ENCODE measurements at places on chromosomes 6 and 20.

- no peak for DNase-seq
These were observed 553.0 kb upstream of the MARCKS start for GRCh38 chr6:113304116-113304515.

DNA sequence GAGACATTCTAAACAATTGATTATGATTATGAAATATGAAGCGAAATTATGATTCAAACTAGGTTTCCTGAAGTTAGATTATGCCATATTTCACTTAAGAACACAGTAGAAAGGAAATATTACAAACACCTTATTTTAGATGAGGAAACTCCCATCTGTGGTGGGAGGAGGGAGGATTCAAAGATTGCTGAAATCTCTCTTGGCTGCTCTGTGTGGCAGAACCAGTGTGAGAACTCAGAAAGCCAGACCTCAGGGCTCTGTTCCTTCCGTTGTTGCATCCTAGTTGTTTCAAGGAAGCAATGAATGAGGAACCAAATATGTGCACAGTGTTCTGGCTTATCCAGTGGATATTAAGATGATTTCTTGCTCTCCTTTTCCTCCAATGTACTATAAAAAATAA is 2.1 kb downstream of the TAAR5 start:
- DNase-seq, result no peak

DNA sequence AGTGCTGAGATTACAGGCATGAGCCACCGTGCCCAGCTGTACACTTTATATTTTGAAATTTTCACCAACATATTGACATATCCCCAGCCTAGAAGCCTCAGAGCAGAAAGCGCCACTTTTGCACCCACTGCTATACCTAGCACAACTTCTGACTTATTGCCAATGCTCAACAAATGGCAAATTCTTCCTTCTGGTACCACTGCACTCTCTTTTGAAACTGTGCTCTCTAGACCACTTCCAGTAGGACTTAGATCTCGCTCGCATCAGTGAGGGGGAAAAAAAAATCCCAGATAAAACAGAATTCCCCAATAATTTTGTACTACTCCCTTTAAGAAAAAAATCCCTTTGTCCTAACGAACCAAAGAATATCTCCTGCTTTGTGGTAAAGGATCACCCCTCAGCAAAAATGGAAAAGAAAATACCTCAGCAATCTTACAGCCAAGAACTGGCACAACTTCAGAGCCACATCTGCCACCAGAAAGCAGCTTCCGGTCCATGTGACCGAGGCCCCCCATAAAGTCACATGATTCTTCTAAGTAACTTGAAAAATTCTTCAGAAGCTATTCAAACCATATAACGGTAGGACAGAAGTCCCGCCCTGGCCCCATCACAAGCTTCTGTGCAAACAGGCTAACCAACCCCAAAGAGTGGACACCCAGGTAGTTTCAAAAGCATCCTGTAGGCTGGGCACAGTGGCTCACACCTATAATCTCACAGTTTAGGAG is 18.5 kb upstream of the IL17F start:
- no peak for DNase-seq

DNA sequence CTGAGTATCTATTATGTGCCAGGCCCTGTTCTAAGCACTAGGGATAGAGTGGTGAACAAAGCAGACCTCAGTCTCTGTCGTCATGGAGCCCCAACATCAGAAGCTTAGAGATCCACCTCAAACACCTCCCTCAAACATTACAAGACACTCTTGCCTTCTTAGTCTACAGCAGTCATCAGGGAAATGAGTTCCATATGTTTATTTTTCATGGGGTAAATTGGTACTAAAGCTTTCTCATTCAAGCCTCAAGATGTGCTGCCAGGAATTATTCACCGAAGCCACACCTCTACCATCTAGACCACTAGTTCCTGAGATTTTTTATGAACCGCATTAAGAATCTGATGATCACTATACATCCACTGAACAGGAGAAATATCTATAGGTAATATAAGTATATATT is 59.0 kb upstream of the TFB1M start:
- DNase-seq, result no peak

GRCh38 chr6:145814035-145814500 is 527 bp downstream of the FBXO30 start:
- DNase-seq, result no peak

DNA sequence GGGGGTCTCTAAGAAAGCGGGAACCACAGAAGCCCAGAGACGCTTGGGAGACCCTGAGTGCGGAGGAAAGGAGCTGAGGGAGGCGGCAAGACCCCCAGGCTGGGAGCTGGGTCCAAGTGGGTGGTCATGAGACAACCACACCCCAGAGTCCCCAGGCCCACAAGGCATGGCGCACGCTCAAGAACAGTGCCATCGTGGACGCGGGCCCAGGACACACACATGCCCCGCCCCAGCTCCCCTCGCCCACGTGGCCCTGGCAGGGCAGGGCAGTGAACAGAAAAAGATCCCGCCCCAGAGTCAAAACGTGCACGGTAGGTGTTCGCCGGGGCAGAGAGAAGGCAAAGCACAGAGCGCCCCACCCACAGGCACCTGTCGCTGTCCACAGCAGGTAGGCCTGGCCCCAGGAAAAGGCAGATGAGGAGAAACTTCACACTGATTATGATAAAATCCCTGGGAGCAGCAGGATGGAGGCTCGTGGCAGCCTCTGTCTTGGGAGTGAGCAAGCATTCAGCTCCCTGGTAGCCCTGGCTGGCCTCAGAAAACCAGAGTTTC is 50.0 kb downstream of the BPIFB1 start:
- DNase-seq, result no peak

DNA sequence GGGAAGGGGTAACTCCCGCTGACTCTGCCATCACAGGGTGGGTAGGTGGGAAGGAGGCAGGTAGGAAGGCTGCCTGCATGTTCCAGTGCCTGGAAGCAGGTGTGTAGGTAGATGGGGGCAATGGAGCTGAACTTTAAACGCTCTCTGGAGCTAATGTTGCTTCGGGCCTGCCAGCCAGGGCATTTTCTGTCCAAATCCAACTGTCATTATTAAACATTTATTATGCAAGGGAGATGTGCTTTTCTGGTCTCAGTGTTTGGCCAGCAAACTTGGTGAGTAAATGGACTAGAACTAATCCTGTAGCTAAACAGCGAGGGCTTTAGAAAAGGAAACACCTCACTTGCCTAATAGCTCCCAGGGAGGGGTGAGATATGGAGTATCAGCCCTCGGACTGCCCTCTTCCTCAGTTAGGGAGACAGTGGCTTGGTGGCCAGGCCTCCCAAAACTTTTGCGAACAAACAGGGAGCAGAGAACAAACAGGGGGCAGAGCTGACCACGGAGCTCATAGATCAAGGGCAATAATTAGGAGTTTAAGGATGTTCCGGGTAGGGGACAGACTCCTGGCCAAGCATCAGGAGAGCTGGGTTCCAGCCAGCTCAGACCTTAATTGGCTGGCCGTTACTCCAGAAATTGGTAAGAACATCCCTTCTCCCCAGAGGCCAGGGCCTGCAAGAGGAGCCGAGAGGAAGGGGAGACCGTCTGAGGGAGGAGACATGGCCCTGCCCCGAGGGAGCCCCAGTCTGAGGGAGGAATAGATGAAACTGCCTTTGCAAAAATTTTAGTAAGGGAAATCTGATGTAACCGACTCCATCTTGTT is 131.1 kb downstream of the VEGFA start:
- DNase-seq, result no peak

- DNase-seq, result no peak
These were observed 381.9 kb upstream of the ARID1B start for GRCh38 chr6:156395276-156395675.

GRCh38 chr6:106618324-106618723 is 11.0 kb downstream of the RTN4IP1 start:
- no peak for DNase-seq

DNA sequence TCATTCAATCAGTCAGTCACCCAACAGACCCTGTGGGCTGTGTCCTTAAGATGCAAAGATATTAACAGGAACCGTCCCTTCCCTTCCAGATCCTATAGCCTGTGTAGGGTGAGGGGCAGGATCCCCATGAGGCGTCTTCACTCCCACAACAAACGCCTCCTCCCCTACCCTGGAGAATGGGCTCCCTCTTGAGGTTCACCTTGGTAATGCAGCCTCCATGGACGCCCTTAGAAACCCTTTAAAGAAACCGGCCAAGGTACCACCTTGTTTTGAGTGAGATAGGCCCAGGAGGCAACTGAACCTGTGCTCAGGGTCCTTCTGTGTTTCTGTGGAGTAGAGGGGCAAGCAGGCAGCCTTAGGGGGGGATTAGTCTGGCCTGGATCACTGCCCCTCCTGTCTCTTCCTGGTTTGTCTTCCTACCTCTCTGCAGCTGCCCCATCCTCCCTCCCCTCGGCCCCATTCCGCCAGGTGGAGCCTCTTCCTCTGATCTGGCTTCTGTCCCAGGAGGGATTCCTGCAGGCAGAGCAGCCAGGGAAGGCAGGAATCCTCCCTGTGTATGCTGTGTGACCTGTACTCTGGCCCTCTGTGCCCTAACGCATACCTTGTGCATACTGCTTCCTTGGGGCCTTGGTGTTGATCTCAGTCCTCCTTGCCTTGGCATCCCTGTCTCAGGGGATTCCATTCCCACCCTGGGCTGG is 6.6 kb upstream of the GUCA1A start:
- peak; percentile 72 for DNase-seq

- no peak for DNase-seq
These were observed 141.1 kb upstream of the FOXQ1 start for GRCh38 chr6:1170794-1171193.

DNA sequence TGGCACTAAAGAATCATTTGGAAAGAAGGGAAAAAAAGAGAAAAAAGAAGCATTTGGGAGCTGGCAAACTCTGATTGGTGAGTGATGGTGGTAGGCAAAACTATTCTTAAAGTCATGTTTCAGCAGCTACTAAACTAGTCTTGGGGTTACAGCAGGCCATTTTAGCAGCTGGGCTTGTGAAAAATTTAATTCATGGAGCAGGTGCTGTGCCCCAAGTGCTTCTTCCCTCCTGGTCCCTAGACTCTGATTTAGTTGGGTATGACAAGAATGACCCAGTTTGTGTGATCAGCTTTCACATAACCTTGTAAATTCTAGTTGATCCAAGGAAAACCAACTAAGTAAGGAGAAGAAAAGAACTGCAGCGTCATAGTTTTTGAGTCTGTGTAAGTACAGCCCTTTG is 1.1 kb upstream of the ASIP start:
- no peak for DNase-seq

DNA sequence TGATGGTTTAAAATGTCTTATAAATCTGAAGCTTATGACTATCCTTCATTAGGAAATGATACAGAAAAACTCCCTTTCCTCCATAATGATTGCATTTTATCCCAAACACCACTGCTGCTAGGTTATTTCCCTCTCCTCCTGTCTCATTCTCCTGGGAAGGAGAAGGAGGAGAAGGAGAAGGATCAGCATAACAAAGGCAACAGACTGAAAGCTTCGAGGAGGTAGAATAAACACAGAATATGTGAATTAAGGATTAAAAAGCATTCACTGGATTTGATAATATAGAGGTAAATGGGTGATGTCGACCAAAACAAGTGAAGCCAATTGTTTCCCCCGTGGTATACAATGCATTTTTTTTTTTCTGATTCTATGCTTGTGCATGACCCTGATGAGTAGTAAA is 82.0 kb downstream of the WASF1 start:
- DNase-seq, result no peak

DNA sequence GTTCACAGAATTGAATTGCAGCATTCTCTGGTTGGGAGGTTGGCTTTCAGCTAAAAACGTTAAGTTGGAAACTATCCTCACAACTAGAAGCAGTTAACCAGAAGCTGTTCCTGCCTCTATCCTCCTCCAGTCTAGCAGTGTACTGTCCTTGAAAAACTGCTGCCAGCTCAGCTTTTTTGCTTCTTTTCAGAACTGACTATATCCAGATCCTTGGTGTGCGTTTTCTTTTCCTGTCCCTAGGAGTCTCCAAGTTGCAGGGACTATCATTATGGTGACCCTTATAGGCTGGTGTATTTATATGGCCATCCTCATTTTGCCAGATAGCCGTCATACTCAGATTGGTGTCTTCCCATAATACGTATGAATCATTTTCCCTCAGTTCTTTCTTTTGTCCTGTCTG is 5.5 kb downstream of the ITCH start:
- no peak for DNase-seq

- no peak for DNase-seq
These were observed 34.1 kb upstream of the TIAM2 start for GRCh38 chr6:154960854-154961530.

- no peak for DNase-seq
These were observed 19.9 kb upstream of the CCN6 start for GRCh38 chr6:112033791-112034615.

- no peak for DNase-seq
These were observed 68.6 kb downstream of the TENT5A start for GRCh38 chr6:81683912-81684311.

Data from cerebellum (tissue), 4 donors.